ENCODE measurements at places on chromosomes 3 and 15. TPM values are rescaled to one million over a fixed set of nuclear protein-coding genes. Genes with fewer than 3 reads are reported as not detected.

- H3K4me1 ChIP-seq: peaks cover 2% of the 10 kb centered on the region
Observed at GRCh38 chr3:157493627-157494550, 9.3 kb downstream of the VEPH1 start.

The MESP2 gene
- not detected for total RNA-seq

DNA sequence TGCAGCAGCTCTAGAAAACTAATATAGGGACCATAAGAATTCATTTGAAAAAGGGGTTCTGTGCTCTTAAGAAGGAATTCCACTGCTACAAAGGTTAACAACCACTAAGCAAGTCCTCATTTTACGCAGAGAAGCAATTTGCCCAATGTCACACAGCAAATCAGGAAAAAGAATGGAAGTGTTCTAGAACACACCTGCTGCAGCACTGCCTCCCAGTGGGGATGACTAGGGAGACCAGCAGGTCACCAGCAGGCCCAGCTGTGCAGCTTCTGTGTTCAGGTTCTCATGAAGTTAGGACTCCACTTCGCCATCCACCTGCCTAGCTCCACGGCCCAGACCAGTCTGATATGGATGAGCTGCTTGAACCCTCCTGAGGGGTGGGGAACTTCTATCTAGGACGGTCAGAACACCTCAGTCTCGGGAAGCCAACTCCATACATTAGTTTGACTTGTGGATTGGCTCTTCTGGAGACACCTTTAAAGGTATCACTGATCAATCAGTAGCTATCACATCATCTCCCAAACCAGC, 18.6 kb downstream of the POMGNT2 start:
- H3K27ac ChIP-seq: no peak overlapping the region
- peaks cover 4% of the 10 kb centered on the region for H3K4me1 ChIP-seq
- H3K36me3 ChIP-seq: peaks cover 28% of the 10 kb centered on the region
- no peaks in the 10 kb centered on the region for H3K27me3 ChIP-seq

- peaks cover 28% of the 10 kb centered on the region for H3K4me1 ChIP-seq
- DNase-seq: peak; percentile 54
- no peaks in the 10 kb centered on the region for H3K27me3 ChIP-seq
- H3K27ac ChIP-seq: peak overlapping the region; percentile 97
Observed at GRCh38 chr3:187367561-187368103, 553 bp upstream of the RTP4 start.

- H3K36me3 ChIP-seq: no peaks in the 10 kb centered on the region
- no peak for DNase-seq
- no peak overlapping the region for H3K27ac ChIP-seq
- no peak overlapping the region for H3K4me3 ChIP-seq
- no peaks in the 10 kb centered on the region for H3K4me1 ChIP-seq
Observed at GRCh38 chr3:133914839-133915600, 19.3 kb upstream of the RAB6B start.

DNA sequence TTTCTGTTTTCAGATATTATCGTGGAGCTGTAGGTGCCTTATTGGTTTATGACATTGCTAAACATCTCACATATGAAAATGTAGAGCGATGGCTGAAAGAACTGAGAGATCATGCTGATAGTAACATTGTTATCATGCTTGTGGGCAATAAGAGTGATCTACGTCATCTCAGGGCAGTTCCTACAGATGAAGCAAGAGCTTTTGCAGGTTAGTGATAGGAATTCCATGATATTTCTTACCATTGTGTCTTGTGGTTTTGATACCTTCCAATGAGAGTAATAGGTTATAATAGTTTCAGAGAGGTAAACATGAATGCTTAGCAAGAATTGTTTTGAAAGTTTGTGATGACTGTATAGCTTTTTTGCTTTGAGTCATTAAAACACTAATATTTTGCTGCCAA, 8.5 kb downstream of the RAB11A start:
- H3K4me3 ChIP-seq: no peak overlapping the region
- no peak overlapping the region for H3K27ac ChIP-seq
- DNase-seq: no peak
- H3K27me3 ChIP-seq: no peaks in the 10 kb centered on the region
